ENCODE measurements at places on chromosomes 12 and 14.

GRCh38 chr14:75871181-75871880, 110.5 kb downstream of the TGFB3 start:
- DNase-seq, result no peak

DNA sequence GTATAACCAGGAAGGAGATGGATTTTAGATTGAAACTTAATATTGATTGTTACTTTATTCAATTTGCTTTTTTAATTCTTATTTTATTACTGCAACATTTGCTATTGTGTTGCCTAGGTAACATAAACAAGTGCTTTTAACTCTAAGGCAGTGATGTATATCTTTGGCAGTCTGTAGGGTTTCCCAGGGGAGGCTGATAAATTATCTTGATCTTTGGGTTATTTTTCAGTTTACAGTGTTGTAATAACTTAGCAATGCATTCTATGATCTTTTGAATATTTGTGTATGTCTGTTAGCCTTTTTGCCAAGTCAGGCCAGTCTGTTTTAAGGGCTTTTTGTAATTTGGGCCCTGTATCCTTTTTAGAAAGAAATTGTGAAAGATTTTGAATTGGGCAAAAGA, 7.8 kb upstream of the DTD2 start:
- no peak for DNase-seq

- no peak for DNase-seq
These were observed 268.7 kb downstream of the ZFP36L1 start for GRCh38 chr14:68523989-68524725.

DNA sequence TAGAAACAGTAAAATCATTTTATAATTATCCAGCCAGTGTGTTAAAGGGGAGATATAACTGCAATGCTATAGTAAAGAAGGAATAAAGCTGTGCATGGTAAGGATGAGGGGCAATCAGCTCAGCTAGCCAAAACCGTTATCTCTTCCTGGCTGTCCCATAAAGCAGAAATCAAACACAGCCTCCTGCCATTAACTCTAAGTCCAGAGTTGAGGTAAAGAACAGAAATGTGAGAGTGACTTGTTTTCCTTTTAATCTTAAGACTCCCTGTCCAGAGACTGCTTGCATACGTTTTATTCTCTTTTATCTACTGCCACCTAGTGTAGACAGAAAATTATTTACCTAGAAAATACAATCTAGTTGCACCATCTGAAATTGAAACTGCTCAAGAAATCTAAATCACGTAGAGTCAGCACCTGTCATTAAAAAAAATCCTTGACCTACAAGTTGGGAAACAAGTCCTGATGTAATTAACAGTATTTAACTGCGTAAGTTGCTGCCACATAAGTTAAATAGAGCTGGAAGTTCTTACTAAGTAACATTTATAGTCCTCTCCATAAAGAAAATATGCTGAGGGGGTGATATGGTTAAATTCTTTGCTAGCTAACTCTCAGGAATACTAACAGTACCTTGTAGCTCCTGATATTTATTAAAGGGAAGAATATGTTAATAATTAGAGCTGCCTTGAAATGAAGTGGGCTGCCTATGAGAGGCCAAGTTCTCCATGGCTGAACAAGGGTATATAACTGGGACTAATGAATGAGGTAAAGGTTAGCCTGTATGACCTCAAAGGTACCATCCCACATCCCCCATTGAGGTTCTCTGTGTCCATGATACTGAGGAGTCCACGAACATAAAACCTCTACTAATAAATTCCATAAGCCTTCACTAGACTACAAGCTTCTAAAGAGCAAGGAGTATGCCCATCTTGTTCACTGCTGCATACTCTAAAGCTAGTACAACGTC, 62.7 kb downstream of the GALNT4 start:
- no peak for DNase-seq

DNA sequence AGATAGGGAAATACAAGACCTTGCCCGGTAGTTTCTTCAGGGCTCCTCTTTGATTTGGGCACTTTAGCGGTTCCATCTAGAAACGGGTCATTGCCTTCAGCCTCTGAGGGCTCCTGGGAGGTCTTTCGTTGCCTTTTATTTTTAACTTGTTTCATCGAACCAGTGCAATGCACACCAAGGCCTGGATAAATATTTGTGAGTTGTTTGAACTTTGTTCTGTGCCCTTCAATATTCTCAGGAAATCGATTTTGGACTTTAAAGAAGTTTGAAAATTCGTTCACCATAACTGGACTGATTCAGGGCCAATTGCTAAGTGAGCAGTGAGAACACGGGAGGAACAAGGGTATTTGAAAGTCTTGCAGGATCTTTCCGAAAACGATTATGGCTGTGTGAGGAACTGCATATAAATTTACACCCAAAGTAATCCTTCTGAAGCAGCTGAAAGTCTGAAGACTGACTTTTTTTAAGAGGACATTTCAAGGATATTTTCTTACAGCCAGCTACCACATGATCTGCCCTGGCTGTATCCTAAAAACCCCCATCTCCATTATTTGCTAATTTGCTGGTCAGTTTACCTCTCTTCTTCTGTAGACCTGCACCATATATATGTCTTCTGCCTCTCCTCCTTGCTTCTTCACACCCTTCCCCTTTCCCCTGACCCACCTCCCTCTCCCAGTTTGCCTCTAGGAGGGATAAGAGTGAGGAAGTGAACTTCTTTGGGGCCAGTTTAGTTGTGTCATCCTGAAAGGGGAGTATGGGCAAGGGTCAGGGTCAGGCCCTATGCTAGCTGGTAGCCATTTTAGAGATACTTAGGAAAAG, 8.0 kb downstream of the DUSP6 start:
- no peak for DNase-seq

DNA sequence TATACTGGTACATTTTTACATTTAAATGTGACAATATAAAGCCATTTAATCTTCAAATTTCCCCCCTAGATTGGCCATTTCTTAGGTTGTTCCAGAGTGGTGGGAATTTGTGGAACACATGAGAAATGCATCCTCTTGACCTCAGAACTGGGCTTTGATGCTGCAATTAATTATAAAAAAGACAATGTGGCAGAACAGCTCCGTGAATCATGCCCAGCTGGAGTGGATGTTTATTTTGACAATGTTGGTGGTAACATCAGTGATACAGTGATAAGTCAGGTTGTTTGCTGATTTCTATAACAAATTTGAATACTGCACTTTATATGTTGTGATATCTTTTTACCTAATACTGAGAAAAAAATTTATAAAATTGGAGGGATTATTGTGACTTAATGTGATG, 7.6 kb upstream of the ZNF410 start:
- DNase-seq, result no peak
